ENCODE measurements at places on chromosomes 5 and 9.

DNA sequence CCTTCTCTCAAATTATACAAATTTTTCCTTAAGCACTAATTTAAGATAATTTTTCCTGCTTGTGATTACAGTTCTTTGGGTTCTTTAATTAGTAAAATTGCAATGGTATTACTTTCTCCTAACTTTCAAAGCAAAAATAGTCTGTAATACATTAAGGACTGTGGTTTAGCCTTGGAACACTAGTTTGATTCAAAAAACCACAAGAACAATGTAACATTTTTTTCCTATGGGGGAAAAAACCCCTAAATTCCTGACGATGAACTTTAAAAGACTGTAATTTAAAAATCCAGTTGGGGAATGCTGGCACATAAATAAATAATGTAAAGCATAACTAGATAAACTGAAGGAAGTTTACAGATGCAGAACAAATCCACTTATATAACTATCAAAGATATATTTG, 65.3 kb downstream of the CDC14B start:
- DNase-seq, result no peak

DNA sequence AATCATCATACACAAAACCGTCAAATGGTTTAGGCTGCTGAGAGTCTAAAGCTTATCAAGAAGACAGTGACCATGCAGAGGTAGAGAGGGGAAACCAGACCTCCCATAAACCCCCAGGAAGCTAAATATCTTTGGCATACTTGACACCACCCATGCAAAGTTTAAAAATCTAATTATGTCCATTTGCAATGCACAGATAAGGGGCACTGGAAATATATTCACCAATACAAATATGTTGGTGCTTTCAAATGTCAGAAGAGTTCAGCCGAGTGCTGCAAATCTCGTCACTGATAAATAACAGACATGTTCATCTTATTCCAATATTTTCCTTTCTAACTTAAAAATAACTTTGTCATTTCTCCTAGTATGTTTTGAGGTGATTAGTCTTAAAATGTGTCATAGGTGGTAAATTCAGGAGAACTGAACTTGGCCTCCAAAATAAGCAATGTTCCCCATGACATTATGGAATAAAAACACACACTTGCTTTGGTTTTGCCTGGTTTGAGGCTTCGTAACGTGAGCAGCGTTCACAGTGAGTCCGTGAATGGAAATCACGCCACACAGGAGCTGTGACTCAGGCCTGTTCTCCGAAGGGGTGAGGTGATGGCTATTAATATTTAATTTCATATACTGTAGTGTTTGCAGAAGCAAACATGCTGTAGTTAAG, 182.2 kb downstream of the AOPEP start:
- no peak for DNase-seq

DNA sequence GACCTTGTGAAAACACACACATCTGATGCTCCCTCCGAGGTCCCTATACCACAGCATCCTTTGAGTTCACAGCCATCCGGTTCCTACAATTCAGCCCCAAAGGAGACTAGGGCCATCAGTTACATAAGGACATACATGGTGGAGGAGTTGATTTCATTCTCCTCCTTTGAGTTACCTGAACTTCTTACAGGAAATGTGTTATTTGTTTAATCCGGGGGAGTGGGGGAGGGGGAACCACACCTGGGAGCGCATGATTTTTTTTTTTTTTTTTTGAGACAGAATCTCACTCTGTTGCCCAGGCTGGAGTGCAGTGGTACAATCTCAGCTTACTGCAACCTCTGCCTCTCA, 30.7 kb downstream of the SEMA4D start:
- DNase-seq, result no peak

DNA sequence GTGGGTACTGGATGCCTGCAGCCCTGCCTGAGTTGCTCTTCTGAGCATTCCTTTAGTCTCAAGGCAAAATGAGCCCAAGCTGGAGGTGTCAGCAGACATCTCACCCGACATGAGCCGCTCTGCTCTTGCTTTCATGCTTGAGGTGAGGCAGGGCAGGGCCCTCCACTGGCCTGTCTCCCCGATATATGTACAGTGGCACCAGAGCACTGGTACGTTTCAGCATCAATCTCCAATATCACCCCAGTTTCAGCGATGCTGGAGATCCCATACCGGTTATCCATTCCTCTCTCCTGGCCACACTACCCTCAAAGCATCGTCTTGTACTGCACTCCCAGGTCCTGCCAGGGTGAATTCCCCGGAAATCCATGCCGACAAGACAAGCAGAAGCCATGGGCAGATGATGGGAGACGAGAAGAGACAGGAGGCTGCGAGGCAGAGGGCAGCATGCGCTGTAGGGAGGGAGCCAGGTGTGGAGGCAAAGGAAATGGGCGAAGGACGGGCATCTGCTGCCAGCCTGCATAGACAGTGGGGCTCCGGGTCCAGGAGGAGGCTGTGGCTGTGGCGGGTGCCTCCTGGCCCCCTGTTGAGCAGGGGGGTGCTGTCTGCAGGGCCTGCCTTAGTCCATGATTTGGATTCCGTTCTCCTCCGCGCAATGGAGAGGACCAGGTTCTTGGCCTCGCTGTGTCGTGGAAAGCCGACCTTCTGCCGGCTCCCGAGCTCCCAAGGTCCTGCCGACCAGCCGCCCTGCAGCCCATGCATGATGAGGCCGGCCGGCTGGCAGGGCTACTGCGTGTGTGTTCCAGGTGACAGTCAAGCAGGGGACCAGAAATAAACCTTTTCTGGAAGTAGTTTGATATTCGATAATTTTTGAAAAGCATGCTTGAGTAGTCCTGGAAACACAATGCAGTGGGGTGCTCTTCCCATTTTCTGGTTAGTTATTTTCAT, 152.2 kb upstream of the IRX2 start:
- DNase-seq, result no peak

GRCh38 chr5:144194144-144194543, 23.5 kb downstream of the KCTD16 start:
- DNase-seq, result no peak

DNA sequence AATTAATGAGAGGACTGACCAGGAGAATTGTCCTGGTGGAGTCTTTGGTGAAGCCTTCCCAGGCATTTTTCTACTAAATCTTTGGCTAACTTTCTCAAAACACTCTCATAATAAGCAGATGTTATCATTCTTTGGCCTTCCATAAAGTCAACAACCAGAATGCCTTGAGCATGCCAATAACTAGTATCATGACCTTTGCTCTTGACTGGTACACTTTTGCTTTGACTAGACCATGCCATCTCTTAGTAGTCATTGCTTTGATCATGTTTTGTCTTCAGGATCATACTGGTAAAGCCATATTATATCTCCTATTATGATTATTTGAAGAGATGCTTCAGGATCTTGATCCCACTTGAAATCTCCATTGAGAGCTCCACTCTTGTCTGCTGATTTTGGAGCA, 506.9 kb downstream of the ELAVL2 start:
- no peak for DNase-seq

- no peak for DNase-seq
These were observed 72.8 kb upstream of the PARP8 start for GRCh38 chr5:50593681-50594080.

DNA sequence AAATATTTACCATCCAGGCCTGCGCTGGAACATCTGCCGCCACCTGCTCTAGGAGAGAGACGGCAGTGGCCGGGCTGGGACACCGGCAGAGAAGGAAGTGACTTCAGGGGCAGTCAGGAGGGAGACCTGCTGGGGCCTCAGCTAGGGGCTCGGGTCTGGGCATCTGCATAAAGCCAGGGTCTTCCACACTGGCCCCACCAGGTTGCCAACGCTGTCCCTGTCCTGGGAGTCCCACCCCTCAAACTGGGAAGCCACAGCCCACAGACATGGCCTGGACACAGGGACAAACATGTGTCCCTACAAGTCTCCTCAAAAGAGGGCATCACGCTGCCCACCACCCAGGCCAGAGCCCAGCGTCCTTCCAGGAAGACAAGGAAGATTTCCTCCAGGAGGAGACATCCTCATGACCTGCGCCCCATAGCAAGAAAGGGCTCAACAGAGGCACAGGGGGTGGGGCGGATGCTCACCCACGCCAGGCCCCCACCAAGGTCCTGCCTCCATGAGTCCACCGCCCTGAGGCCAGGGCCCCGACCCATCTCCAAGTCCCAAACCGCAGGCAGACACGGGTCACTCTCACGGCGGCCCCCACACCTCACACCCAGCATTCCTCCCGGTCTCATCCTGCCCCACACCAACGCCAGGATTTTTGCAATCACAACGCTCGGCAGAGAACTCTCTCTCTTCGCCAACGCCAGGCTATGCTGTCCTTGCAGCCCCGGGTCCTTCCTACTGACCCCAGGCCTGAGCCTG, 9.0 kb downstream of the VAV2 start:
- no peak for DNase-seq

DNA sequence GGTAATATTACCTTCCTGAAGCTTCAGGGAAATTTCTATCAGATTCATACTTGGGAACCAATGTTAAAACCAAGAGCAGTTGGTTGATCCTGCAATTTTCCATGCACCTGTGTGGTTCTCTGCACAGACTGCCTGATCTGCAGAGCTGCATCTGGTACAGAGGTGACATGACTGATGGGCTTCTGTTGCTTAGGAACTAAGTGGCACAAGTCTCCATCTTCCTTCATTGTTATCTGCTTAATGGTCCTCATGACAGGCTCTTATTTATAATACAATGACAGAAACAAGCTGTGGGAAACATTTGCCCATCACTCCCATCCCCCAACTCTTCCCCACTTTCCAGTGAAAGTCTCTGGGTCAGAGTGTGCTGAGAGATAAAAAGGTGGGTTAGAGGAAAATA, 799.1 kb downstream of the TAF11L14 start:
- DNase-seq, result no peak

GRCh38 chr9:136267261-136268111, 21.9 kb upstream of the QSOX2 start:
- peak; percentile 84 for DNase-seq

DNA sequence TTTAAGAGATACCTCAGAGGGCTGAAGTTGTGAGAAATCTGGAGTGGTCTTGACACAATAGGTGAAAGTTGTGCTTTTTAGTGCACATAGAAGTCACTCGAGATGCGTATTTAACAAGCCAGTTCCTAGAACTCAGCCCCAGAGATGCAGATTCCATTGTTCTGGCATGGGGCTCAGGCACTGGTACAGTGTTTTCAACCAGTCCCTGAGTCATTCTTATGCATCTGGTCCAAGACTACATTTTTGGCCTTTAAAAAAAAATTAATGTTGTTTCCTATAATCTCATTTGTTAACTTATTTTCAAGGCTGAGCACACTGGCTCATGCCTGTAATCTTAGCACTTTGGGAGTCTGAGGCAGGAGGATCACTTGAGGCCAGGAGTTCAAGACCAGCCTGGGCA, 29.6 kb downstream of the PTTG1 start:
- DNase-seq, result no peak

All from muscle of arm (tissue), 14 donors.